Adipocyte (in vitro differentiated cells): ENCODE measurements at places on chromosomes 7 and 10.
A peak's percentile ranks its signal among the peaks of the same experiment; 100 is the strongest.

DNA sequence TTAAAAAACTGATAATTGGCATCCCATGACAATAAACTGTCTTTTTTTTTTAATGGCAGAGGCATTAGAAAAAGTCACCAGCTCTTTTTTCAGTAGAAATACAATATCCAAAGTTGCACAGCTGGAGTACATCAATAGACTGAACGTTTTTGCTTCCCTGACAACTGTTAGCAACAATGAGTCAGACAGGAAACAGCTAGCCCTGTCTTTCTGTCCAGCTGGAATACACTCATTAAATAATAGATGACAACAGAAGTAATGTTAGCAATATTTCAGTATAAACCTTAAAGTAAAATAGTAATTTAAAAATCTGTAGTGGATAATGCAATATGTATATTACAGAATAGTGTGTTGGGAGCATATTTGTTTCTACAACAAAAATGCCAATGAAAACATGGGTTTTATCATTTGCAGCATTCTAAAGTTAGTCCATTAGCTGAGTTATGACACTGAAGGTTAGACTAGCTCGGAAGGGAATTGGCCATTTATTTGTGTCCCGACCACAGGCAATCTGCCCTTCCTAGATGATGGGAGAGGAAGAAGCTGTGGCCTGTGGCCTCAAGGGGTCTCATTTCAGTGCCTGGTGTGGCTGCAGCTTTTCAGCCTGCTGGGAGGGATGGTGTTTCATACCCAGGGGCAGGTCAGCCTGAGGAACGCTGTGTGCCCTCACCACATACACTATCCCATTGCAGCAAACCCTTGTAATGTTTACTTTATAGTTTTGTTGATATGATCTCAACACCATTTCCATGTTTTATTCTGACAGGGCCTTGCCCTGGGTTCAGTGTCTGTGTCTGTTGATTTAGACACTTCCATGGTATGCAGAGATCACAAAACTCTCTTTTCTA, 173.3 kb downstream of the SLC16A9 start:
- DNase-seq, result peak; percentile 89

- DNase-seq, result peak; percentile 37
Measured at GRCh38 chr7:133552079-133552478, 299.2 kb downstream of the EXOC4 start.

DNA sequence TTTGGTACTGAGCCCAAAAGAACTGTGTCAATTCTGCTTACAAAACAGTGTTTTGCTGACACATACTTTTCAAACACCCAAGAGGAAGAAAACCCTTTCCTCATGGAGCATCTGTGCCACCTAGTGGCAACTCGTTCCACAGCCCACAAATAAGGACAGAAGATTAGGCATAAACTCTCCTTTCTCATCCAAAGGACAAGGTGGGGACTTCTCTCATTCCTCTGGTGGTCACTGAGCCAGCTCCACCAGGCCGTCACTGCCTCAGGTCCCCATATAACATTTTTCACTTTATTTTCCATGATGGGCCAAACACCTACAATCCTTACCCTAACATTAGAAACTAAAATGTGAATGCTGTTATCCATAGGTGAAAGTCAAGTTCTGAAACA, 76.9 kb downstream of the RNF216 start:
- DNase-seq, result peak; percentile 94

- peak; percentile 68 for DNase-seq
Measured at GRCh38 chr7:143988976-143989745, 11.0 kb upstream of the OR6B1 start.

DNA sequence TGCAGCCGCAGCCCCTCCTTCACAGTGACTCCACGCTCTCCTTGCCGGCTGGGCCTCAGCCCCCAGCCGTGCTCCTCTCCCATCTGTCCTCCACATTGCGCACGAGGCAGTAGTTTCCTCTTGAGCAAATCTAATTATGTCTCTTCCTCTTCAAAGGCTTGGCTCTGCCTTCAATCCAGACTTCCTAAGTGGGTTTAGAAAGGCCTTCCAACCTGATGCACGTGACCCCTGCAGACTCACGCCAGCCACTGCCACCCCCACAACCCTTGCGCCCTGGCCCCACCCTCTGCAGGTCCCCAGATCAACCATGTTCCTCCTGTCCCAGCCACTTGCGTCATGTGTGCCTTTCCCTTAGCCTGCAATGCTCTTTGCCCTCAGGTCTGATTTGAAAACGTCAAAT, 75.0 kb upstream of the ADAM12 start:
- no peak for DNase-seq

DNA sequence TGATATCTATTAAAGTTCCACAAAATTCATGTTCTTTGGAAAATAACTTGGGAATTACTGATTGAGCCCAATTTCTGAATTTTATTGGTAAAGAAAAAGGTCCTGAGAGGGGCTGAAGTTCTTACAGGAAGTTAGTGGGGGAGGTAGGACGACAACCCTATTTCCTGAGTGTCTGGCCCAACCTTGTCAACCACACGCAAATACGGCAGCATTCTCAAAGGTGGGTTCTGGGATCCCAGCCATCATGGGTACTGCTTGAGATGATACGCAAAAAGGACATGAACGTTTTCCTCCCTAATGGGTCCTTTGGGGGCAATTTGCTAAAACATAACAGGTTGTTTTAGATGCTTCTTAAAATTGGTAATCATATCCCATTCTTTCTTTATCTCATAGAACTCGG, 2.7 kb upstream of the PDCD4 start:
- DNase-seq, result no peak

DNA sequence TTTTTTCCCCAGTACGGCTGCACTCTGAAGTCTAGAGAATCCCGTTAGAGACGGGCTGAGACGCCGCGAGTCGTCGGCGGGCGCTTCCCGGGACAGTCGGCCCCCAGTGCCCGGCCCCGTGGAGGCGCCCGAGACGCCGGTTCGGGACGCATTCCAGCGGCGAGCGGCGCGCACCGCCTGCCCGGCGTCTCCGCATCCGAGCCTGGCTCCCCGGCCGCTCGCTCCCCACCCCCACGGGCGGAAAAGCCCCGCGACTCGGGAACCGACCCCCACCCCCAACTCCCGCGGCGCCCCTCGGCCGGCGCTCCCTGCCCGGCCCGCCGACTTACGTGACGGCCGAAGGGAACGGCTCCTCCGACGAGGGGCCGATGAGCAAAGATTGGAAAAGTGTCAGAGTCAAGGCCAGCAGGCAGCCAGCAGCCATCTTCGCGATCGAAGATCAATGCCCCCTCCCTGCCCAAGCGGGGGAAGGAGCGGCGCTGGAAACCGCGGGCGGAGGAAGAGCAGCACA, 486 bp downstream of the CACNA2D1 start:
- peak; percentile 81 for DNase-seq

DNA sequence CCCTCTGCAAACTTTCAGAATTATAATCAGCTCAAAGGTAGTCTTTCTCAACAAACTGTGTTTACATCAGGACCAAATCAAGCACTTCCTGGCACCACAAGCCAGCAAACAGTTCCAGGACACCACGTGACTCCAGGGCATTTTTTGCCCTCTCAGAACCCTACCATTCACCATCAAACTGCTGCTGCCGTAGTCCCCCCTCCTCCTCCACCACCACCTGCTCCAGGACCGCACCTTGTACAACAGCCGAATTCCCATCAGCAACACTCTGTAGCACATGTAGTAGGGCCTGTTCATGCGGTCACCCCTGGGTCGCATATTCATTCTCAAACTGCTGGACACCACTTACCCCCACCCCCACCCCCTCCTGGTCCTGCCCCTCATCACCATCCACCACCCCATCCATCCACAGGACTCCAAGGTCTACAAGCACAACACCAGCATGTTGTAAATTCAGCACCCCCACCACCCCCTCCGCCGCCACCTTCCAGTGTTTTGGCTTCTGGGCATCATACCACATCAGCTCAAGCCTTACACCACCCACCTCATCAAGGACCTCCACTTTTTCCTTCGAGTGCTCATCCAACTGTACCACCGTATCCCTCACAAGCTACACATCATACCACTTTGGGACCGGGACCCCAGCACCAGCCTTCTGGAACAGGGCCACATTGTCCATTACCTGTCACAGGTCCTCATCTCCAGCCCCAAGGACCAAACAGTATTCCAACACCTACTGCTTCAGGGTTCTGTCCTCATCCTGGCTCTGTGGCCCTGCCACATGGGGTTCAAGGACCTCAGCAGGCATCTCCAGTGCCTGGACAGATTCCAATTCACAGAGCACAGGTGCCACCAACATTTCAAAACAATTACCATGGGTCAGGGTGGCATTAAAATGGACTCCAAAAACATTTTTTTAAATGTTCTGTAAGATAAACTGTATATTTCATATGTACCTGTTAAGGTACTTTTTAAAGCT, 98.7 kb downstream of the KMT2E start:
- DNase-seq, result no peak

GRCh38 chr7:12759151-12759550, 71.7 kb downstream of the ARL4A start:
- peak; percentile 49 for DNase-seq

GRCh38 chr10:74262856-74263255, 111.8 kb downstream of the ADK start:
- peak; percentile 70 for DNase-seq
